ENCODE measurements at places on chromosomes 2 and 18.

DNA sequence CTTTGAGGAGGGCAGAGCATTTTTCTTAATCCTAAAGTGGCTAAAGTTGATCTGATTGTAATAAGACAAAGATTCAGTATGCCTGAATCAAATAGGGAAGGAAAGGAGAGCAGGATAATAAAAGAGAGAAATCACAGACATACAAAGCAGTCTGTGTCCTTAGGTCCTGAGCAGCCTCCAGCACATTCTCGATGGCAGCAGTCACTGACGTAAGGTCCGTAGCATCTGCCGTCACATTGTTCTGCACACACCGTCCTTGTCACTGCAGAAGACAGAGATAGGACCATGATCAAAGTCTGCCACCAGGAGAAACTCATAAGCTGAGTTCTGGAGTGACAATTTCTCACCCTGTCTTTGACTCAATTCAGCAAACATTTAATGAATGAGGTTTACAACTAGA is 813.7 kb downstream of the ERBB4 start:
- DNase-seq: no peak

GRCh38 chr2:228017784-228018183 is 146.4 kb downstream of the DAW1 start:
- no peak for DNase-seq

DNA sequence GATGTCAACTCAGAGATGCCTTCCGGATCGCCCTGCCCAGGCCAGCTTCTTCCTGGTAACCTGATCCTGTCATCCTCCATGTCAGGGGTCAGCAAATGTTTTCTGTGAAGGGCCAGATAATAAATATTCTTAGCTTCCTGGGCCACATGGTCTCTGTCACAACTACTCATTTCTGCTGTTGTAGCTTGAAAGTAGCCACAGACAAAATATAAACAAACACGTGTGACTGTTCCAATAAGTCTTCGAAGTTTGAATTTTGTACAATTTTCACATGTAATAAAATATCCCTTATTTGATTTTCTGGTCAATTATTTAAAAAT is 35.8 kb downstream of the ANXA4 start:
- no peak for DNase-seq

GRCh38 chr2:128301501-128301966 is 17.1 kb downstream of the HS6ST1 start:
- DNase-seq: no peak

- no peak for DNase-seq
These were observed 35.8 kb upstream of the PTPN4 start for GRCh38 chr2:119723784-119724467.

- DNase-seq: no peak
These were observed 11.3 kb downstream of the HYCC2 start for GRCh38 chr2:201059961-201060755.

- no peak for DNase-seq
These were observed 64.0 kb upstream of the PMAIP1 start for GRCh38 chr18:59835605-59836379.

DNA sequence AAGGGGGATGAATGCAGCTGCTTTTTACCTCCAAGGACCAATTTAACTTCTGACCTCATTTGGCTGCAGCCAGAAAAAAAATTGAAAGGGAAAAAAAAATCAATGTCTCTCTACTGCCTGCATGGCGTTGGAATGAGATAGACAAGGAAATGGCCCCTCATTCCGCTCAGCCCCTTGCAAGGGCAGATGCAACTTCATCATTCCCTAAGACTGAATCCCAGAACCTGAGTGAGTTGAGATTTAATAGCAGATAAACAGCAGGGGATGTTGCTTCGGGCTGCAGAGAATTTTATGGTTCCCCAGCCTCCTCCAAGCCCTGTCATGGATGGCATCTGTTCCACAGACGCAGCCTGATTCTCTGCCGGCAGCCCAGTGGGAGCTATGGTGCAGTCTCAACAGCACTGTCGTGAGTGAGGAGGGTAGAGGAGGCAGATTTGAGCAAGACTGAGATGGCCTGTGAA is 49.0 kb downstream of the CAPN13 start:
- DNase-seq: no peak

GRCh38 chr18:79299711-79300110 is 96.0 kb upstream of the NFATC1 start:
- DNase-seq: no peak

DNA sequence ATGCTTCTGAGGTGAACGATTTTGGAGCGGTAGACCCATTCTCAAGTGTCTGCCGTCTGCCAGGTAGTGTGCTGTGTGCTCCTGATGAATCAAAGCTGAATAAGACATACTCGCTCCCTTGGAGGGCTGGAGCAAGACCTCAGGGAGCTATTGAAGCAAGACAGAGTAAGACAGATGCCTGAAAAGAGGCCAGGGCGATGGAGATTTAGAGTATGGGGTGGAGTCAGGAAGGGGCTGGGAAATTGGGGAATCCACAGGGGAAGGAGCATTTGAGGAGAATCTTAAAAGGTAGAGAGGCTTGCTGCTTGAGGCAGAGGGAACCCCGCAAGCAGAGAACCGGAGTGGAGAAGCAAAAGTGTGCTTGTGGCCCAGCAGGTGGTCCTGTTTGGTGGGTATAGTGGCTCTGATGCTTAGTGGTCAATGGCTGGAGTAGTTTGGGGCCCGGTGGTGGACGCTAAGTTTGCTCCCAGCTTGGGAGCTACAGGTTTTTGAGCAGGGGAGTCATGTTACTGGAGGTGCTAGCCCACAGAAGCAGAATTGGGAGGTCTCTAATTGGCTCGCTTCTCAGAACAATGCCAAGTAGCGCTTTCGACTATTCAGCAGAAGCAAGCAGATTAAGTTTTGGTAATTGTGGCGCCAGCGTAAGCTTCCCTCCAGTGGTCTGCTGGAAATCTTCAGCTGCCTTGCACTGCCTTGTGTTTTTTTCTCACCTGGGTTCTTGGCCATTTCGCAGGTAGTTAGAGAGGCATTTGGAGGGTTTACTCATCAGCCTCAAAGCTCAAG is 2.0 kb downstream of the CNNM4 start:
- DNase-seq: no peak

DNA sequence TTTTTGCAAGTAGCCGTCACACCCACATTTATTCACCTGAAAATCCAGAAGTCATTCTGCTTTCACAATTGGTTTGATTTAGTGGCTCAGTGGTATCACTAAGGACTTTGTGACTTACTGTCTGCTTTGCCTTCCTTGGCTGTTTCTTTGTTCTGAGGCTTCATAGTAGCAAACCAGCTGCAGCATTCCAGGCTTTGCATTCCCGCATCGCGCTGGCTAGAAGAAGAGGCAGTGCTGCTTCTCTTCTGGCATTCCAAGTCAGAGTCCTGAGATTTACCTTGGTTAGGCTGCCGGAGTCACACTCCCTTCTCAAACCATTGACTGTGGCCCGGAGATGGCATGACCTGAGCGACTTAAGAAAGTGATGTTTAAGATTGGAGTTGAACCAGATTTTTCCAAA is 35.1 kb downstream of the MYO1B start:
- no peak for DNase-seq

- no peak for DNase-seq
These were observed 739.3 kb upstream of the GCFC2 start for GRCh38 chr2:76450024-76450475.

- no peak for DNase-seq
These were observed 57.1 kb upstream of the TWIST2 start for GRCh38 chr2:238790833-238791230.

DNA sequence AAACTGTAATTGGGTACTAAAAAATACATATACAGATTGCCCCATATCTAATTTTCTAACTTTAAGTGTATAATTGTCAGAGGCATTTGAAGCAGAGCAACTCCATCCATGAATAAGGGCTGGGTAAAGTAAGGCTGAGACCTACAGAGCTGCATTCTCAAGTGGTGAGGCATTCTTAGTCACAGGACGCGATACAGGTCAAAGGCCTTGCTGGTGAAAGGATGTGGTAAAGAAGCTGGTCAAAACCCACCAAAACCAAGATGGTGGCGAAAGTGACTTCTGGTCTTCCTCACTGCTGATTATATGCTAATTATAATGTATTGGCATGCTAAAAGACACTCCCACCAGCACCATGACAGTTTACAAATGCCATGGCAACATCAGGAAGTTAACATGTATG is 50.0 kb downstream of the SLC8A1 start:
- no peak for DNase-seq

DNA sequence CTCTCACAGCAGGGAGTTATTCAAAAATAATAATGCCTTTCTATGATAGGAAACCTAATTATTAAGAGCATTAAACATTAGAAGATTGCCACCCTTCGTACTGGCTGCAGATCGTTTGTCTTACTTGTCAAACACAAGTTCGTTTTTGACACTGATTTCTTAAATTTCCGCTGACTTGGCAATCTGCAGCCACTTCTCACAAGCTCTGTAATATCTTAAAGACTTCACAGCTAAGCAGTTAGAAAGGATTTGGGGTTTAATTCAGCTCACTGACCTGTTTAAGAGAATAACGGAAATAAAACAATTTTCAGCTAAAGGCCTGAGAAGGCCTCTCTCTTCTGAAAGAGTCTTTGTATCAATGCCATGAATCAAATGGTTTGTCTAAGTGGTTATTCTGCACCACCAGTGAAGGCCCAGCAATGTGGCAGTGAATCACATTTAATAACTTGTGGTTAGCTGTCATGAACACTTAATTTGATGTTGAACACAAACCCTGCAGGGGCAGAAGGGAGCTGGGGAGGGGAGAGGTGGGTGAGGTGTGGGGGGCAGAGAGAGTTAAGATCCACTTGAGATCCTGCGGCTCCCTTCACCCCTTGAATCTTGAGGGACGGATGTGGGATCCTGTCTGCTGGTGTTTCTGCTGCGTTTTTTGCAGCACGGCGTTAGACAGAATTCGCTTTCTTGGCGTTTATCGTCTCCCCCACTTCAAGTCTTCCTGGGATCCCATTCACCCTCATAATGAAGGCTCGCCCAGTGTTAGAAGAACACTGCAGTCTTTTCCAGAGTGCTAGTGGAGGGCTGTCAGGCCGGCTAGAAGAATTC is 145.4 kb upstream of the SATB2 start:
- no peak for DNase-seq

DNA sequence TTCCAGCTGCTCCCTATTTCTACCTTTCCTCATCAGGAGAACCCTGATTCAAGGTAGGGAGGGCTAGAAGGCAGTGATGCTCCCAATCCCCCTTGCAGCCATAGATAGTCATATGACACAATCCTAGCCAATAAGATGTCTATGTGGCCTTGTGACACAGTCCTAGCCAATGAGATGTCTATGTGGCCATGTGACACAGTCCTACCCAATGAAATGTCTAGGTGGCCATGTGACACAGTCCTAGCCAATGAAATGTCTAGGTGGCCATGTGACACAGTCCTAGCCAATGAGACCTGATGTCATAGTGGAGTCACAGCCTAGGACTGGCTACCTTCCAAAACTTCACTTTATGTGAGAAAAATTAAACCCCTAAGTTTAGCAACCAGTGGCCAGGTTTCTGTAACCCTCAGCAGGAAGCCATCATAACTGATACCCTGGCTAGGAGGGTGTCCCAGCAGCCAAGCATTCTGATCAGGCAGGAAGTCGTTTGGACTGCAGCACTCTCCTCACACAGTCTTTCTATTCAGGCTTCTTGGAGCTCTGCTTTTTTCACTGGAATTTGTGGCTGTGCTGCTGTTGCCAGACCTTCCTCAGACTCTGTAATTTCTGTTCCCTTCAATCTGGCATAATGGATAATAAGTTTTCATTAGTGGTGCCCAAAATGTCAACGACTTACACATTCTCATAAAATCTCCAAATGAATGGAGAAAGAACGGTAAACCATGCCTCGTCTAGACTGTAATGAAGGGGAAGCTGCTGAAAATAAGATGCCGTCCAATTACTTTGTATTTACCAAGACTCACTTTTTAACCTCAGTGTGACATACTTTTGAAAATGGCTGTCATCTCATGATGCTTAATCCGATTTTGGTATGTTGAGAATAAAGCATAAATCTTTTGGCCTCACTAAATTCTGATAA is 165.0 kb upstream of the NCKAP5 start:
- no peak for DNase-seq

DNA sequence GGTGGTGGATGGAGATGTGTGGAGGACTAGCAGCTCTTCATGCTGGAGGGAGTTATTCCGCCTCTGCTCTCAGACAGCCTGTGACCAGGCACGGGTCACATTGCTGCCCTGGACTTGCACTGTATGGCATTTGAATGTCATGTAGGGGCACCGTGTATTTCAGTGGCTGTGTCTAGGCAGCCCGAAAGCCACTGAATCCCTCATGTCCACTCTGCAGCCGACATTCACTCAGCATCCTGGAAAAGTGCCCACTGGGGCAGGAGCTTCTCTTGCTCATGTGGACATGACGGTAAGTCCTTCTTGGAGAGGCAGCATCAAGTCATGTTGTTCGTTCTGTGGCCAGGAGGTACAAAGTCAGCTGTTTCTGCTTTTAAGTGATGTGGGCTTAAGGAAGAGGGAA is 127.9 kb downstream of the SH3RF3 start:
- DNase-seq: no peak

GRCh38 chr2:232341739-232342126 is 36.8 kb upstream of the ALPP start:
- no peak for DNase-seq

- DNase-seq: no peak
These were observed 80.8 kb upstream of the NFATC1 start for GRCh38 chr18:79314838-79315388.

GRCh38 chr2:96702098-96702785 is 37.6 kb downstream of the LMAN2L start:
- DNase-seq: no peak

DNA sequence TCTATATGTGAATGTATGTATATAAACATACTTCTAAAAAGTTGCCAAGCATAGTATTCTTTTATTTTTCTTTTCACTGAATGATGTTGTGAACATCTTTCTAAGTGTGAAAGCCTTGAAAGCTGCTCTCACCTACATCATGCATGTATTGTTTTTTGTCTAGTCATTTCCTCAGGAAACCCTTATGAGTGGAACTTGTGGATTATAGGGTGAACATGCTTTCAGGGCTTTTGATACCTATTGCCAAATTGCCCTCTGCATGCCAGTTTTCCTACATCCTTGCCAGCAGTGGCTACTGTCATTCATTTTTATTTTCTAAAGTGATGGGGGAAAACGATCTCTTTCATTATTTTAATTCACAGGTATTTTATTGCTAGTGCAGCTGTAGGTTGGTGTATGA is 78.3 kb downstream of the ADAM23 start:
- DNase-seq: no peak

DNA sequence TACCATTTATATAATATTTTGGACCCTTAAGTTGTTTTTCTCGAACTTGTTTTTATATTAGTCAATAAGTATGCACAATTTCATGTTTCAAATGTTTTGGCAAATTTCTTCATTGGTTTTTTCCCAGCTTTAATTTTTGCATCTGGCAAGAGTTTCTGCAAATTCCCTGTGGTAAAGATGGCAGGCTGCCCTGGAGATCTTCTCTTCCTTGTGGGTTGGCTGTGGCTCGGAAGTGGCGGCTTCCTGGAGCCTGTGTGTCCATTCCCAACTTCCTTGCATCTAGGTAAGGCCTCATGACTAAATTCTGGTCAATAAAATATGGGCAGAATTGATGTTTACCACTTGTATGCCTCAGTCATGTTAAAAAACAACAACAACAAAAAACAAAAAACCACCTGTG is 818.6 kb downstream of the EPHA4 start:
- no peak for DNase-seq

GRCh38 chr2:219430633-219431615 is 3.7 kb upstream of the SPEG start:
- DNase-seq: no peak

- no peak for DNase-seq
These were observed 3.7 kb upstream of the SERTAD2 start for GRCh38 chr2:64657411-64657810.

All from effector memory CD8-positive, alpha-beta T cell (primary cell).